ENCODE measurements at places on chromosomes 2 and 18.

- no peak for DNase-seq
These were observed 244.1 kb downstream of the GPD2 start for GRCh38 chr2:156680266-156680665.

GRCh38 chr2:158616480-158617000, 159.8 kb downstream of the PKP4 start:
- no peak for DNase-seq

DNA sequence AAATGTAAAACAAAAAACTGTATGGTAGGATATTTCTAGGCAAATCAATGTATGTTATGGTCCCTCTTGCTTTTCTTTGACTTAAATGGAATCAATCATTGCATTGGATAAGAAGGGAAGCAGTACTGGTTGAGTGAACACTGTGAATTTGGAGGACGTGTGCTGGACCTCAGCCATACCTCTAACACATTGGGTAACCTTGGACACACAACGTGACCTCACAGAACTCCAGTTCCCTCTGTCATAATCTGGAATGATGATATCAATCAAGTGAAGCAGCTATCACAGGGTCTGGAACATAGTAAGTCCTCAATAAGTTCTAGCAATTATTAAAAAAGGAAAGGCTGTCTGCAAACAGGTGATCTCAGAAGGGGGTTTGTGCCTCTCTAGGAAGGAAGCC, 474.9 kb upstream of the TCF4 start:
- DNase-seq: no peak

GRCh38 chr2:20213651-20214565, 11.0 kb downstream of the SDC1 start:
- no peak for DNase-seq

DNA sequence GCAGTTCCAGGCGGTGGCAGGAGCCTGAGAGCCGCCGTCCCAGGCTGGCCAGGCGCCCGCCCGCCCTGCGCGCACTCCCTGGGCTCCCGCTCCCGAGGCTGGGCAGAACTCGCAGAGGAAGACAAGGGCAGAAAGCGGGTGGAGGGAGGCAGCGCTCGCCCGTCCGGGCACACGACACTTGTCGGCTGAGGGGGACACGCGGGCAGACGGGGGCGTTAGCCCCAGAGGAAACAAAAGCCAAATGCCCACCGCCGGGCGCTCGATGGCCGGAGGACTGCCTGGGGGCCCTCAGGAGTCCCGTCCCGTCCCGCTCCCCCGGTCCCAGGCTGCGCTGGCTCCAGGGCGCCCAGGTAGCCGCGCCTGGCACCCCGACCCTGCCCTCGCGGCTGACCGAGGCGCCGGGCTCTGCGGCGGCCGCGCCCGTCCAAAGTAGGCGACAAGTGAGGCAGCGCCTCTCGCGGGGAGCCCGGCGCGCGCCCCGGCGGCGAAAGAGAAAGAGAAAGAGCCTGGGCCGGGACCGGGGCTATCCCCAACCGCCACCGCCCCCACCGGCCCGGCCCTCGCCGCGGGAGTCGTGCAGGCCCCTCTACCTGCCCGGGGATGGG, 491 bp downstream of the L3MBTL4 start:
- DNase-seq: peak; percentile 84

Data from suprapubic skin (tissue), 4 donors.